ENCODE measurements at places on chromosomes 7 and 10.

- no peak for DNase-seq
Measured at GRCh38 chr7:128869944-128870285, 7.3 kb downstream of the ATP6V1F start.

DNA sequence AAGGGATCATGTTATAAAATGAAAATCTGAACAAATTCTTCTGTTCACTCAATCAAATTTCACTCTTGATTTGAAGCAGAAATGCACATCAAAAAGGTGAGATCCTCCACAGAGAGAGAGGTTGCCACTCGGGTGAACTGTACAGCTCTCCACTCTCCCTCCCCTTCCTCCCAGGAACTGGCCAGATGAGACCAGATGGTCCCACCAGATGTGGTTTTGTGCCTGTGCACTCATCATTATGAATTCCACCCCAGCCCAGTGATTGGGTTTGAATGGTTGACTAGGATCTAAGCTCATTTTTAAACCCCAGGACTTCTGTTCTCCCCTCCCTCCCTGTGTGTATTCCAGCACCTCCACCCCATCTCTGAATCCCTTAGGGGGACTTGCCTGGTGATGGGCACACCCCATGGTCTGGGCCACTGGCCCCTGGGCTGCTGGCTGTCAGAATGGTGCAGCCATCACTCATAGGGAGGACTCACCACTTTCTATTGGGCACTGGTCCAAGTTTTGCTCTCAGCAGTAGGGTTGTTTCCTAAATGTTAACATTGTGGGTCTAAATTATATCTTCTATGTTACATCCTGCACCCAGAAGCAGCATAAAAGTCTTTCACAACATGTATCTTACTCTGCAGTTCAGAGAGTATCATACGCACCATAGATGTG lies 393.1 kb downstream of the TNS3 start:
- DNase-seq = no peak

DNA sequence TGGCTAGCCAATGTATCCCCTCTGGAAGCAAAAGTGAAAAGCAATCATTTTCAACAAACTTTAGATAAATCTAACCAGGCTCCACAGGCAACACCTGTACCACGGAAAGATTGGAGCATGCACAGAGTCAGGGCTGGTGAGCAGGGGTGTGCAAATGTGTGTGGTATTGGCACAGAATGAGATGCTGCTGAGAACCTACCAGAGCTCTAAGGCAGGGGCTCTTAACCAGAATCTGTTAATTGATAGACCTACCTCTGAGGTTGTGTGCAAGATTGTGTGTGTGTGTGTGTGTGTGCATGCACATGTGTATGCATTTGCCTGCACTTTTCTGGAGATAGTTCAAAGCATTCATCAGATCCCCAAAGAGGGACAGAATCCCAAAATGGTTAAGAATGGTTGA lies 62.9 kb downstream of the PIK3AP1 start:
- no peak for DNase-seq

GRCh38 chr10:33136271-33136670 lies 178.2 kb upstream of the ITGB1 start:
- no peak for DNase-seq

DNA sequence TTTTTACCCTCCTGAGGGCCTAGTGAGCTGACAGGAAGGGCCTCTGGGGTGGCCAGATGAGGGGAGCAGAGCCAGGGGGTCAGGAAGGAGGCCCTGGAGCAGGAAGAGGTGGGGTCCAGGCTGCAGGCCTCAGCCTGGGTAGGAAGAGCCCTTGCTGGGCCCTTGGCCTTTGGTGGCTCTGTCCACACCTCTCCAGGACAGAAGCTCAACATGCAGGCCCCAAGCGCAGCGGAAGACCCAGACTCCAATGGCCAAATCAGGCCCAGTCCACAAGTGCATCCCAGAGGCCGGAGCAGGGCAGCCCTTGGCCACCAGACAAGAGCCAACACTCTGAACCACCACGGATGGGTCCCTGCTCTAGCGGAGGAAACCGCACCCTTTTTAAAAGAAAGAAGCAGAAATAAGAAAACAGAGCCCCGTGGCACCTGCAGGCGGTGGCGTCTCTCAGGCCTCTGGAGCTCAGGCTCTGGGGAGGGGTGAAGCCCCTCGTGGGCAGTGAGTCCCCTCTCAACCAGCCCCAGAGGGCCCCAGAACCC lies 52.8 kb downstream of the FOXL3 start:
- DNase-seq = no peak

DNA sequence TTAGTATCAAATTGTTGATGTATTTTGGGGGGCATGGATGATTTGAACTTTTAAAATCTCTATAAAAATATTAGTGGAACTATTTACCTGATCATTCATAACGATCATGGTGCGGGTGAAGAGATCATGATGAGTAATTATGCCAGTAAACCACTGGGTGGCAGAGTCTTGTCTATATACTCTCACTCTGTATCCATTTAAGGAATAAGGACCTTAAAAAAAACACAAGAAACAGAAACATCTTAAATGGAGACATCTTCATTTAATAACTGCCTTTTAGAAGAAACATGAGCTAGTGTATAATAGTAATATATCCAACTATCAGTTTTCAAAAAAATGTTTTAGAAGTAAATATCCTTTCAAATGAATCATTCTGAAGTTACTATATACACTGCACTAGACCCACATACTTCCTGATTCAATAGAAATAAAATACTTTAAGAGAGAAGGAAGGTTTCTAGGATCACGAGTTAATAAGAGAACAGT lies 84.0 kb downstream of the NRBF2 start:
- DNase-seq = no peak

GRCh38 chr7:111762799-111763198 lies 200.5 kb upstream of the IMMP2L start:
- no peak for DNase-seq

DNA sequence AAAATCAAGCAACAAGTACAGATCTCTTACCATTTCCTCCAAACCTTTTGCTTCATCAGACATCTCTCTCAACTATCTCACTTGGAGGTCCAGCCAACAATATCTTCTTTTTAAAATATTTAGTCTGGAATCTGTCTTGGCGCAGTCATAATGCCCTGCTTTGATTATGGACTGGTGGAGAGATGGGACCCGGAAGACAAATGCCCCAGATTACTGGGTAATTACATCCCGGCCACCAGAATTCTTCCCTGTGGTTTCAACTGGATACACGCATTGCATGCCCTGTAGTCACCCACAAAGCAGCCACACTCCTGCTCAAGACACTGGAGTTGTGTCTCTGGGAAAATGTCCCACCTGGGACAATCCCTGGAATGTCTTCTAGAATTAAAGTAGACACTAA lies 65.5 kb downstream of the BPGM start:
- DNase-seq = no peak

GRCh38 chr7:67754651-67755050 lies 758.0 kb downstream of the TYW1 start:
- DNase-seq = peak; percentile 79

DNA sequence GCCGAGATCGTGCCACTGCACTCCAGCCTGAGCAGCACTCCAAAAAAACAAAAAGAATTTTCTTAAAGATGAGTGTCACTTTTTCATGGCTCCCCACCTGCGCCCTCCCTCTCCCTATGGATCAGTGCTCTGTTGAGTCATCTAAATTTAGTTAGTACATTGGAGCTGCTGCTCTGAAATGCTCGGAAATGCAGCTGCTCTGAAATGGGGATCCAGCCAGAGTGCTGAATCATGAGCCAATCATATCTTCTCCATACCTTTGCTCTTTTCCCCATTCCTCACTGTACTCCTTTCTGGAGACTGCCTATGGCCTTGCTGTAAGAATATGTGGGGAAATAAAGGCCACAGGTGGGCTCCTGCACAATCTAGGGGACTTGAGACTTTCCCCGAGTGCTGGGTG lies 188.8 kb downstream of the ZNF438 start:
- no peak for DNase-seq

- peak; percentile 86 for DNase-seq
Measured at GRCh38 chr7:3436746-3437145, 135.7 kb downstream of the SDK1 start.

DNA sequence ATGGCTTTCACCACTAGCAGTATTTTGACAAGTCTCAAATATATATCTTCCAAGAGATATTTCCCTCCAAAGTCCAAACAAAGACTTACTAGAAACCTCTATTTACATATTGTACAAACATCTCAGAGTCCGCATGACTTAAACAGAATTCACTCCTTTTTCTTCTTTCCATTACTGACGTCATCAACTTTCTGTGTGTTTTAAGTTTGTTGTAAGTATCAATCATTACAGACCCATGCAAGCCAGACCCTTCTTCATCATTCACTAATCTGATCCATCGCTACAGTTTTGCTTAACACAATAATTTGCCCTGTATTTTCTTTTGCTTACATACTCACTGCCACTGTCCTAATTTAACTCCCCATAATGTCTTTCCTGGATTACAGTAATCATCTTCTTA lies 51.9 kb downstream of the SEMA3A start:
- DNase-seq = no peak

GRCh38 chr7:66307591-66308215 lies 102.6 kb downstream of the TPST1 start:
- DNase-seq = no peak

DNA sequence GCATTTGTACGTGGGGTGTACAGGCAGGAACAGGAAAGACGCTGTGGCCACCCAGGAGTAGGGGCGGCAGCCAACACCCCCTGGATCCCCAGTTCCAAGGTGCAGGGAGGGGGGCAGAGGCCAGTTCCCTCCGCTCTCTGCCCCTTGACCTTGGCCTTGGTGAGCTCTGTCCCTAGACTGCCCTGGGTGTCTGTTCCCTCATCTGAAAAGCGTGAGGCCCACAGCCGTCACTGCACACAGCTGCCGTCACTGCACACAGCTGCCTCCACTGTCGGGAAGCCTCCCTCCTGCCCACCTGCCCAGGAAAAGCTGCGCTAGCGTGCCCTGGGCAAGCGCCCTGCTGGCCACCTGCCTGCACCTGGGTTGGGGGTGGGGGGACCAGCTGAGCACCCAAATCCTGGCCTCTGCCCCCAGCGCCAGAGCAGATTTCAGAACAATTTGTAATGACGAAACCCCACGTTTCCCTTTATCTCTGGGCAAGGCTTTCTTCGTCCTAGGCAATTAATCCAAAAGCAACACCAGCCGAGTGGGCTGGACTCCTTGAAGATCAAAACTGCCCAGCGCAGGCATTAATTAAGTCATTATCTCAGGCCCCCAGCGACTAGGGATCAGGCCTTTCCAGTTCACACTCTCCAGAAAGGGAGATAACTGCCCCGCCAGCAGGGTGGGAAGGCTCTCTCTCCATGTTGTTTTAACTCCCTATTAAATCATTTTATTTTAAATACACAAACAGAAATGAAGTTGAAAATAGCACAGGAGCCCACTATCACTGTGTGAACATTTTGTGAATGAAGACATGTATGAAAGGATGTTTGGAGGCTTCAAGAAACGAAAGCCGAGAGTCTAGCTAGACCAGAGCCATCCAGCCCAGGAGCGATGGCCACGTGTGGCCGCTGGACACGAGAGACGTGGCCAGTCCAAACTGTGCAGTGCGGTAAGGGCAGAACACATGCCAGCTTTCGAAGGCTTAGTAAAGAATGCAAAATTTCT lies 4.0 kb upstream of the PDGFA start:
- no peak for DNase-seq
